ENCODE measurements at places on chromosomes 5 and 9. TPM values are rescaled to one million over a fixed set of nuclear protein-coding genes. Genes with fewer than 3 reads are reported as not detected.

DNA sequence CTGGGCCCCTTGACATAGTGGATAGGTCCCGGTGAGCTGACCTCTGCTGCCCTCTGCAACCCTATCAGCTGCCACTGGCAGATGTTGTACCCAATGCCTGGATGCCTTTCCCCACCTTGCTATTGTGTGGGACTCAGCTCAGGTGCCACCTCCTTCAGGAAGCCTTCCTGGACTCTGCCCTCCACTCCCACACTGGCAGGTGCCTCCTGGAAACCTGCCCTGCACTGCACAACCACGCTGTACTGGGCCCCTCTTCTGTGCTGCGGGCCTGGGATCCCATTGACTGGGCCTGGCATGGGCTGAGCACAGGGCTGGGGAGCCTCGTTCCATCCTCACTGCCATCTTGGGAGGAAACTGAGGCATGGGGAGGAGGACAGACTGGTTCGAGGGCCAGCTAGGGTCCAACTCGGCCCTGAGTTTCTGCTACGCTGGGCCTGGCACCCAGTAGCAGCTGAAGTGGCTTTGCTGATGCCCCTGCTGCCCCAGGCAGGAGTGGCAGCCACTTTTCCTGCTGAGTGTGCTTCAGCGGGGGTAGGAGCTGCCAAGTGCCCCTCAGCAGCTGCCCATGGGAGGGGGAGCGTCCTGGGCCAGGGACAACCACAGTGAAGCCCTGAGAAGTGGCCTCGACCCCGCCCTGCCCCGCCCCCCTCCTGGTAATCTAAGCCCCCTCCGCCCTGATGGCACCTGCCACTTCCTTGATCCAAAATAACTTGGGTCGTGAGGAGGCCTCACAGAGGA lies 1.3 kb downstream of the AK1 start:
- no peak for DNase-seq

- DNase-seq: no peak
Observed at GRCh38 chr5:119071561-119071995, 691 bp downstream of the DMXL1 start.

- DNase-seq: no peak
Observed at GRCh38 chr5:78367318-78367991, 7.0 kb downstream of the SCAMP1 start.

- DNase-seq: peak; percentile 62
Observed at GRCh38 chr5:120152472-120152871, 311.6 kb upstream of the PRR16 start.

DNA sequence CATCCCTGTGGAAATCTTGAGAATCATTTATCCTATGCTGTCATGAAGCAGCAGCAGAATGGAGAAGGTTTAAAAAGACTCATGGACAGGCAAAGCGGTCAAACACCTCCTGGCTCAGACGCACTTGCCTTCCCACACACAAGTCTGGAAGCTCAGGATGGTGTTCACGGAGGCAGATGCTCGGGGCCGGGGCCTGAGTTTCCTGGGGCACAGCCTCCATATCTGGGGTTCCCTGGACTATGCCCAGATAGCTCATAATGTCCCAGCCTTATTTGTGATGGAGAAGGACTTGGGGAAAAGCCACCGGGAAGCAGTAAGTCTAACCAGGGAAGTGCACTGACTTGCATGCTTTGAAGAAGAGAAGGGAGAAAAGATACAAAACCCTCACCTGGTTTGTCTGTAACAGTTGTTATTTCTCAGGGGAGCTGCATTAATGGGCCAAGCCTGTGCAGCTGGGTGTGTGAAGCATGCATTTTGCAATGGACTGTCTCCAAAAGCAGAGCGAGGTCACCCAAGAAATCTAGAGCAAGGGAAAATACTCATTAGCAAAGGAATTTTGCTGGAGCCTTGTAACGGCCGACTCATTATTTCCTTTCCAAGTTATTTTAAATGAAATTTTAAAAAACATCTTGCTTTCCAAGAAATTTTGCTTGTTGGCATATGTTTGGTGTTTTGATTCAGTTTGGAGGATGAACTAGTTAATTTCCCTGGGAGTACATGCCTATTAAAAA lies 3.4 kb downstream of the S1PR3 start:
- DNase-seq: no peak

DNA sequence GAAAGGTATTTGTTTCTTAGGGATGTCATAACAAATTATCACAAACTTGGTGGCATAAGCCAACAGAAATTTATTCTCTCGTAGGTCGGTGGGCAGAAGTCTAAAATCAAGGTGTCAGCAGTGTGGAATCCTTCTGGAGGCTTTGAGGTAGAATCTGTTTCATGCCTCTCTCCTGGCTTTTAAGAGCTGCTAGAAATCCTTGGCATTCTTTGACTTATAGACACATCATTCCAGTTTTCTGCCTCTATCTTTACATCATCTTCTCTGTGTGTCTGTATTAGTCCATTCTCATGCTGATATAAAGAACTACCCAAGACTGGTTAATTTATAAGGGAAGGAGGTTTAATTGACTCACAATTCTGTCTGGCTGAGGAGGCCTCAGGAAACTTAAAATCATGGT lies 488.1 kb upstream of the PAPPA start:
- DNase-seq: no peak

DNA sequence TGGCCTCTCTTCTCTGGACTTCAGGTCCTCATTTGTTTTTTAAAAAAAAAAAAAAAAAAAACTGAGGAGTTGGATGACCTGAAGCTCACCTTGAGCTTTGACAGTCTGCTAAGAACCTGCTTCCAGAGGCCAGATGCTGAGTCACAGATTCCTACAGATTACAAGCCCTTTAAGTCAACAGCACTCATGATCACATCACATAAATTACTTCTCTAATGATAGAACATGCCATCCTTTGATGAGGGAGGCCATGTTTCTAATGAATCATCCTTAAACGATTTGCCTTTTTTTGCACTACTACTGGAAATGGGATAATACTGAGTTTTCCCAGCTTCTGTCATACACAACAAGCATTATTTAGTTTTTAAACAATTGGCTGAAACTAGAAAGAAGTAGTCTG lies 34.2 kb upstream of the MYOT start:
- peak; percentile 55 for DNase-seq

The CENPP gene
- total RNA-seq: 7.4 TPM

The LHX6 gene
- 0.98 TPM for total RNA-seq

The SPAG8 gene
- 0.47 TPM for total RNA-seq

The ZNF354C gene
- 1.1 TPM for total RNA-seq

The ACOT12 gene
- not detected for total RNA-seq

All from NCI-H460 (cell line).